Activated CD4-positive, CD25-positive, alpha-beta regulatory T cell treated with anti-CD3 and anti-CD28 coated beads, Interleukin-2, amount 50 U/mL, for 72 hours (primary cell): ENCODE measurements at places on chromosomes 6 and 20.

DNA sequence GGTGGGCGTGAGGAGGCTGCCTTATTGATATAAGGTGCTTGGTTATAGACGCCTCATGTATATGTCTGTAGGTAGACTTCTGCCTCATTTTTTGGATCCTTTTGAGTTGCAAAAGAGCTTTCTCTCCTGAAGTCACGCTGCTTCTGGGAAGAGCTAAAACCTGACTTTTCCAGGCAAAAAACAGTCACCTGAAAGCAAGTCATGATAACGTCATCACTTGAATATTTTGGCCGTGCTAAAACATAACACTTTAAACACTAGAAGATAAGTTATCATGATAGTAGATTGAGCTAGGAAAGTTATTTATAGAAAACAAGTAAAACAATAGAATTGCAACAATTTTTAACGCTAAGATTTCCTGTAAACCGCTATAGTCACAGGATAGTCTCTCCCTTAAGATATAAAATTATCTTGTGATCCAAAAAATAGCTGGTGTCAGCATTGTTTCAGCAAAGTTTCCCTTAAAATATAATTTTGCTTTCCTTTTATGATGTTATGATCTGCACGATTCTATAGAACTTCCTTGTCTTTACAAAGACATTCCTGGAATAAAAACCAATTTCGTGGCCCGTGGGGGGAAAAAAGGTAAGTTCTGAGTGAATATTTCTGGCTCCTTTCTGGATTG lies 69.0 kb upstream of the AKAP12 start:
- DNase-seq: no peak

DNA sequence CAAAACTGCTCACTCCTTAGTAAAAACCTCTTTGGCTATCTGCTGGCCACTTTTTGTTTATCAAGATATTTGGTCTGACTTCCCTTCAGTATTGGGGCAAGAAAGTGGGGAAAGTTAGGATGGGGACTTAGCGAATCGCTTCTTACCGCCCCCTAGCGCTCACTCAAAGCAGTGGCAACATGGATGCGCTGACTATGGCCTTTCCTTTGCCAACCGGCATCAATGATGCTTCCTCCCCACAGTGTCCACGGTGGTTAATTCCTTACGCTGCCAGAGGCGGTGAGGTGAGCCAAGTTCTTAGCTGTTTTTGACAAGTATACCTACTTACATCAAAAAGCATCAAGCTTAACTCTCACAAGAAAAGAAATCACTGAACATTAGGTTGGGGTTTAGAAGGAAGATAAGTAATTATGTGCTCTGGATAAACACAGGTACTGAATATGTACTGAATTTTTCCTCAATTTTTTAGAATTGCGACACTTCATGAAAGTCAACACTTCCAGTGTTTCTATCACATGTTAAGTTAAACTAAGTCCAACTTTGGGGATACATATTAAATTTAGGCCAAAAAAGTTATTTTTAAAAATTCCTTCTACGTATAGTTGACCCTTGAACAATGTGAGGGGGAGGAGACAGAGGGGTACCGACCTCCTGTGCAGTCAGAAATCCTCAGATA lies 86.7 kb downstream of the GMDS start:
- DNase-seq: no peak

DNA sequence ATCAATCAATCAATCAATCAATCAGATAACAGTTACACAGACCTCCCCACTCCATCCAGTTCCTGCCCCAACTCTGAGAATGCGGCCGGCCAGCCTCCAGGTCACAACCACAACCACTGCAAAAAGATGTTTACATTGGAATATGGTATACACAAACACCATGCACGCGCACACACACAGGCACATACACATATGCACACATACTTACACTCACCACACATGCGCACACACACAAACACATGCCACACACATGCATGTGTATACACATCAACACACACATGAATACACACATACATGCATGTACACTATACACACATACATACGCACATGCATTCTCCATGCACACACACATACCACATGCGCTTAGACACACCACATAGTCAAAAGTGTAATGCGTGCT lies 131.1 kb downstream of the PXDC1 start:
- no peak for DNase-seq

DNA sequence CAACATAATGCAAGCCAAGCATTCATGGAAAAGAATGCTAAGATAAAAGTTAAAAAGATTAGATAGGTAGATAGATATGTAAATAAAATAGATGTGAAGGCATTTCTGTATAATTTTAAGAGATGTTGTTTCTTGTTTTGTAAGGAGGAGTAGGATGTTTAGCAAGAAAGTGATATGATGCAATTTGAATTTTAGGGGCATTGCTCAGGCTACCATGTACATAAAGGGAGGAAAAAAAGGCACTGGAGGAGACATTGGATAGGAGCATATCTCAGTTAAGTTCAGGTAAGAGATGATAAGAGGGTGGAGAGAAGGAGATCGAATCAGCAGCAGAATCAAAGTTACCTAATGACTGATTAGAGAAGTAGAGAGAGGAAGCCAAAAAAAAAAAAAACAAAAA lies 194.7 kb downstream of the TENT5A start:
- no peak for DNase-seq

DNA sequence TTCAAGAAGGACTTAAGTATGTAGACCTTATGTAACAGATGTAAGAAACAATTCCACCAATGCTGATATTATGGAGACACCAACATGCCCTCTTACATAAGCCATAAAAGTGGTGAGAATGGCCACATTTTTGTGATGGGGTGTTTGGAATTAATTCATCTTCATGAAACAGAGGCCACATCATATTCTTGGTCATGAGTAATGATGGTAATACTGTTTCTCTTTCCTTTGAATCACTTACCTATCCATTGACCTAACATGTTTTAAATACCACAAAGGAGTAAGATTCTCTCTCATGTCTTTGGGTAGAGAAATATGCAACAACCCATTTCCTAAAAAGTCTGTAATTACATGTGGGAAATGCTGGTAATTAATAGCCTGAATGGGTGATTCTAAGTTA lies 545.4 kb upstream of the FLRT3 start:
- DNase-seq: no peak

DNA sequence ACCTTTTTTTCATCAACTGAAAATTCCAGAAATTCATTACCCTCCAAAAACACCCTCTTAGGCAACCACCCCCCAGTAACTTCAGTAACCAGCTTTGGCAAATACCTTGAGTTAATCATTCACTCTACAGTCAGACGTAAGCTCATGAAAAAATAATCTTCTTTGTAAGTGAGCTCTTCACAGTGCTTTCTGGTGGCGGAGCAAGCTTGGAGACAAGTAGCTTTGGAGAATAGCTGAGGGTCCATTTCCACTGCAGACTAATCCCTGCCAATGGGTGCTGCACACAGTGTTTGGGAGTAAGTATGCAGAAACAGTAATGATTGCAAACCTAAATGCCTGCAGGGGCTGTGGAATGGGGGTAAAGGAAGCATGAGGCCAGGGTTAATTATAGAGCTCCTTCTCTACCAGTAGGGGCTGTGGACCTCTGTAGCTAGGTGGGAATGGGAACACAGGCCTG lies 56.8 kb upstream of the HINT3 start:
- no peak for DNase-seq

DNA sequence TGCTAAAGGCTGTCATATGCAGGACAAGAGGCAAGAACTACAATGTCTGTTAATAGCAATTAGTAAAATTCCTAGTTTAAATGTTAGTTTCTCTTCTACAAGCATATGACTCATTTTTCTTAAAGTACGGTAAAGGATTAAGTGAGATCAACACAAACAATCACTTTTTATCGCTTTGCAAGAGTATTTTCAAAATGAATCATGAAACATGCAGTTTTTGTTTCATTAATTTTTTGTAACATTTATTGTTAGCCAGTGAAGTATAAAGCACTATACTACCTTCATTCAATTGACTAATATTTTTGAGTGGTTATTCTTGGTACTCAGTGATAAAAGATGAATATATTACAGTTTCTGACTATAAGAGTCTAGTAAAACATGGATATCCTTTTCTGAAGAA lies 138.6 kb downstream of the AHI1 start:
- DNase-seq: no peak

DNA sequence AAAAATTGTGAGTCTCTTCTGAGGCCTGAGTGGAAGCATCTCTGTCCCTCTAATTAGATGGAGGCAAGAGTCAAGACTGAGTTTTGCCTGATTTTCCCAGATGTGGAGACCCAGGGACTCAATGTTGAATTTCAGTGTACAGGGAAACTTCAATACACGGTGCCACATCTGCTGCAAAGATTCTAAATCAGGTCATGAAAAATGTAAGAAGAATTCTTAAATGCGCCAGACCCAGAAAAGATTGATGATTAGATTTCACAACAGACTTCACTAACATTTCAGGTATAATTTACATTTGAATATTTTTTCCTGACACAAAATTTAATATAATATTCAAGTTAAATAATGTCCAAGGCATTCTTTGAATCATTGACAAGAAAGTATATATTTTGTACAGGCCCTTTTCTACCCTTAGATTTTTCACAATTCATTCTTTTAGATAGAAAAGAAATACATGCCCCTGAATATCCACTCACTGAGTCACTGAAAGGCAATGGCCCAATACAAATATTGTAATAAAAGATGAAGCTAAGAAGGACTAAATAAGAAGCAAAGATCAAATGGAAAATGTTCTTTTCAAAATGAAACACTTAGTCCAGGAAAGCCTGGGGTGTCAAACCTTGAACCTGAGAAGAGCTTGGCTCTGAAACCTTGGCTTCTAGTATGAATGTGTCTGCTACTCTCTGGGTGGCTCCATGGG lies 18.2 kb upstream of the HDGFL1 start:
- DNase-seq: no peak

- no peak for DNase-seq
Measured at GRCh38 chr6:28653876-28654275, 128.2 kb downstream of the GPX5 start.

DNA sequence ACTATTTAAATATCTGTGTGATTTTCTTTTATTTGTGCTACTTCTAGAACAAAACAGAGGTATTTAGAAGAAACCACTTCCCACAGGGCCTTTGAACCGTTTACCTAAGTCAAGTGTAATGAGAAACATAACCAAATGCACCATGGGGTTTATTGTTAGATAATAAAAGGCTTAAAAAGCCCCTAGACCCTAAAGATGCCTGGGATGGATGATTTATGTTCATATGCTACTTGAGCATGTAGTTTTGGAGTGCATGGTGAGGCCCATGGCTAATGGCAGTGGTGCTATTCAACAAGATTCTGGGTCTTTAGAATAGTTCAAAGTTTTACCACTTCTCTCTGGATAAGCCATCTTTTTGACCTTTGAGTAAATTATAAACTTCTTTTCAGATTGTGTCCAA lies 65.9 kb downstream of the MTHFD1L start:
- no peak for DNase-seq

- DNase-seq: no peak
Measured at GRCh38 chr6:29227235-29227634, 56.5 kb downstream of the OR2J2 start.

DNA sequence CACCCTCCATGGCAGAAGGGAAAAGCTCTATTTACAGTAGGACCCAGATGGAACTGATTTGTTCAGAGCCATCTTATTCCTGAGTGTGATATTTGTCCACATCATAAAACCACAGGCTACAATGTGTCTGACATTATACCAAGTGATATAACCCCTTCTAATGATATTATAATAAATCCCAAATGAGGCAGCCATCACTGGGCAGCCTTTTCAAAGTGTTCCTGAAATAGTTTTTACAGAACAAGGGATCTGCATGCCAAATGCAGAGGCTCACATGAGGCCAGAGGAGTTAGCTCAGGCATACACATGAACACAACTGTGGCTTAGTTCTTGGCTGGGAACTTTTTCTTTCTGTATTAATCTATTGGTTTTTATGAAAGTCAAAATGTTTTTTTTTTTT lies 207.7 kb downstream of the MAFB start:
- DNase-seq: no peak

- DNase-seq: no peak
Measured at GRCh38 chr6:32668226-32668747, 1.8 kb upstream of the HLA-DQB1 start.

GRCh38 chr20:37941992-37942391 lies 39.1 kb downstream of the VSTM2L start:
- no peak for DNase-seq

DNA sequence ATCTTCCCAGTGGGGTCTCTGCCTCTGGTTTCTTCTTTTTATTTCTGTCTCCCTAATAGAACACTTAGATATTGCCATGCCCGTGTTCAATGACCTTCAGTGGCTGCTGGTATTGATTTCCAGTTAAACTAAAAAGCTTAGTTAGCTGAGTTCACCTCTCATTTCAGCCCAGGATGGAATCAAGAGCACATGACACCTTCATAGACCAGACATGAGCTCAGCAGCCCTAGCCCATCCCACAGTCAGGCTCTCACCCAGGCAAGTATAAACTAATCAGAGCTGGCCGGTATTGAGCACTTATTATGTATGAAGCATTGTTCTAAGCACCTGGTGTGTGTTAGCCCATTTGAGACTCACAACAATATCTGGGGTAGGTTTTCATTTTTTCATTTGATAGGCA lies 33.7 kb upstream of the PLEKHG1 start:
- DNase-seq: no peak

GRCh38 chr6:3499603-3500002 lies 42.8 kb upstream of the SLC22A23 start:
- DNase-seq: no peak

- no peak for DNase-seq
Measured at GRCh38 chr20:47181056-47181862, 175.2 kb downstream of the ZMYND8 start.

GRCh38 chr6:45898941-45899682 lies 116.5 kb downstream of the CLIC5 start:
- no peak for DNase-seq

DNA sequence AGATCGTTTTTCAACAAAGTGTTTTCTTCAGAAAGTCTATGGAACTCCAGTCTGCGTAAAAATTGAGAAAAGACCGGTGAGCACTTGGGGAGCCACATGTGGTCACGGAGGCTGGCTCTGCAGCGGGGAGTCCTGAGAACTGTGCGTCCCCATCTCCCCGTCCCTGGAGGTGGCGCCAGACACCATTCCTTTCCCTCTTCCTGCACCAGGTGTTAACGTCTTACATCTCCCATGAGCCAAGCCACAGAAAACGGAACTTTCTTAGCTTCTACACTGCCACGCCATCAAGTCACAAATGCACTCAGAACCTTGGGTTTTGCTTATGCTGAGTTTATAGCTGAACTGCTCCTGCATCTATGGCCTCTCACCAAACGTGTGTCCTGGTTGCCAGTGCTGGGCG lies 62.6 kb downstream of the GINS1 start:
- no peak for DNase-seq
